ENCODE measurements at places on chromosomes 6 and 20.

DNA sequence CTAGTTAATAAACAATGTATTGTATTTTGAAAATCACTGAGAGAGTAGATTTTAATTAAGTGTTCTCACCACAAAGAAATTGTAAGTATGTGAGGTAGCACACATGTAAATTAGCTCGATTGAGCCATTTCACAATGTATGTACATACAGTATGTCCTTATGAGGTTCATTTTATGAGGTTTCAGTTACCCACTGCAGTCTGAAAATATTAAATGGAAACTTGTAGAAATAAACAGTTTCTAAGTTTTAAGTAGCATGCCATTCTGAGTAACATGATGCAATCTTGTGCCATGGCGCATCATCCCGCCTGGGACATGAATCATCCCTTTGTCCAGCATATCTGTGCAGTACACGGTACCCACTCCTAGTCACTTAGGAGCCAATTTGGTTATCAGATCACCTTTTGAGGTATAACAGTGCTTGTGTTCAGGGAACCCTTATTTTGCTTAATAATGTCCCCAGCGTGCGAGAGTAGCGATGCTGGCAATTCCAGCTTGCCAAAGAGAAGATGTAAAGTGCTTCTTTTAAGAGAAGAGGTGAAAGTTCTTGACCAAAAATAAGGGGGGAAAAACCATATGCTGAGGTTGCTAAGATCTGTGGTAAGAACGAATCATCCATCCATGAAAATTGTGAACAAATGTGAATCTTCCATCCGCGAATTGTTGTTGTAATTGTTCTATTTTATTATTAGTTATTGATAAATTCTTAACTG is 64.7 kb downstream of the KCNS1 start:
- peak; percentile 59 for DNase-seq

DNA sequence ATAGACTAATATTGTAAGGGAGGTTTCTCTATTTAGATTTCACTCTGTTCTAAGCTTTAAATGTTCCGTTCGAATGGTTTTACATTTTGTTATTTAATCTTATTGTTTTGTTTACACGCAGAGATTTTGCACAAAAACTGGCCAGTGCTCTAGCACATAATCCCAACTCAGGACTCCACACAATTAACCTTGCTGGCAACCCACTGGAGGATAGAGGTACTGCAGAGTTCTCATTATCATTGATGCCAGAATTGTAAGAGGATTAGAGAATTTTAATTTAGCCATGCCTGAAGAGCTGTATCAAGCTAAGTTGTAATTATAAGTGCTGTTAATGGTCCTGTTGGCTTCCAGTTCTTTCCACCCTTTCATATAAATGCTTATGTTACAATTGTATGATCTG is 179.7 kb upstream of the SCGN start:
- no peak for DNase-seq

DNA sequence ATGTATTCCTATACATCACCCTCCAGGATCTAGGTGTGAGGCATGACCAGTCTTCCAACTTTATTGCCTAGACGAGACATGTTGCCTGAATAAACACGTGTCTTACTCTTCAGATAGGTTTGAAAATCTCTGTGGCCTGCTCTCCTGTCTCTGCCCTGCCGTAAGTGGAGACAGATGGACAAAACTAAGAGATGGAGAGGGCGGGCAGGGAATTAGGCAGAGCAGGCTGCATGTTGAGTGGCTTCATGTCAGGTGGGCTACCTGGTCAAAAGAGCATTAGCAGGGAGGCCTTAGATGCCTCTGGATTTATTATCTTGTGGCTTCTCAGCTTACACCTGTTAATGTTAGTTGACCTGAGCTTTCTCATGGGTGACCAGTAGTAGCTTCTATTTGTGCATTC is 59.0 kb upstream of the TULP4 start:
- no peak for DNase-seq

GRCh38 chr6:150546457-150546856 is 53.2 kb upstream of the PLEKHG1 start:
- no peak for DNase-seq

DNA sequence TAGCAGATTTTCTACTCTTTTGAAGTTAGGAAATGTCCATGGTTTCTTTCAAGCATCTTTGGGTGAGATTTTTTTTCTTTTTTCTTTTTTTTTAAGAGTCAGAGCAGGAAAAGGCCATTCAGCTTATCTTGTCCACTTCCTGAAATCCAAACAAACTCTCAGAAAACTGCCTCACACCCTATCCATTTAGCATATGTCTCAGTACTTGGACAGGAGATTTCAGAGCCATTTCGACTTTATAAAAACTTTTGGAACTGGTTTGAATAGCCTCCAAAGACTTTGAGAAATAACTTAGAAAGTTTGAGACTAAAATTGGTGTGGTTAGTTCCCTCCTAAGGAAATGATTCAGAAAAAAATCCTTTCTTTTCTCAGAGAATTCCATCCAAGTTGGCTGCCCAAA is 125.1 kb downstream of the MYLK4 start:
- no peak for DNase-seq

- no peak for DNase-seq
These were observed 39.2 kb downstream of the KCNK5 start for GRCh38 chr6:39189915-39190544.

- no peak for DNase-seq
These were observed 151.1 kb upstream of the HCRTR2 start for GRCh38 chr6:55023230-55023629.

- peak; percentile 44 for DNase-seq
These were observed 391 bp downstream of the MAPRE1 start for GRCh38 chr20:32819992-32820697.

GRCh38 chr6:7247179-7247456 is 65.9 kb downstream of the SSR1 start:
- no peak for DNase-seq

DNA sequence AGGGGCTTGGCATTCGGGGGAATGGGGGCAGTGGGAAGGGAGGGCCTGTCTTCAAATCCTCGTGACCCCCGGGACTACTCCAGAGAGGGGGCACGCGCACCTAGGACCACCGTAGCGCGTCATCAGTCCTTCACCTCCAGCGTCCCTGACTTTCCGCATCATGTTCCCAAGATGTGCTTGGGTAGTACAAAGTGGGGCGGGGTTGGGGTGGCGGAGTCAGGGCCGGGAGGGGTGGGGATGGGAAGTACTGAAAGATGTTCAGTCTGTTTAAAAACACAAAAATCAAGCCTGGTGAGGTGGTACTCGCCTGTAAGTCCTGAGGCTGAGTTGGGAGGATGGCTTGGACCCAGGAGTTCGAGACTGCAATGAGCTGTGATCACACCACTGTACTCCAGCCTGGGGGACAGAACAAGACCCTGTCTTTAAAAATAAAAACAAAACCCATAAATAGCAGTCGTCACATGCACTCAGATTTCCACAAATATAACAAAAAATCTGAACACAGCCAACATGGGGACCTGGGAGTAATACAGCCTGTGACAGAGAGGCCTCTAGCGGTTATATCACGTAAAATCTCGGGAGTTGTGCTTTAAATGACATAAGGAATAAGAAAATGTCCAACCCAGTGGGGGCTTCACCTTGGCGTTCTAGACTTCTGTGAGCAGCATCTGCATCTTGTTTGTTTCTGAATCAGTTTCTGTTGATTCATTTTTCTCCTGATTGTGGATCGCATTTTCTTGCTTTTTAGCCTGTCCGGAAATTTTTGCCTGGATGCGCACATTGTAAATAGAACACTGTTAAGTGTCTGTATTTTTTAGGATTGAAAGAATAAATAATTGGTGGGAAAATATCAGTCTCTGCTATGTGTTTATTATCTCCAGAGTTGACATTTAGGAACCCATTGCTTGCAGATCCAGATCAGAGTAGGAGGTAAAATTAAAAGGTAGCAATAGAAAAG is 698 bp upstream of the LRP11 start:
- DNase-seq: peak; percentile 42
